NCI-H1417 (cell line): ENCODE measurements at places on chromosomes 3 and 15.

GRCh38 chr15:87487484-87487883, 769.1 kb downstream of the NTRK3 start:
- DNase-seq = no peak

- DNase-seq = no peak
These were observed 119.6 kb downstream of the UACA start for GRCh38 chr15:70643783-70644125.

- no peak for DNase-seq
These were observed 861.7 kb upstream of the NR2F2 start for GRCh38 chr15:95468820-95469219.

DNA sequence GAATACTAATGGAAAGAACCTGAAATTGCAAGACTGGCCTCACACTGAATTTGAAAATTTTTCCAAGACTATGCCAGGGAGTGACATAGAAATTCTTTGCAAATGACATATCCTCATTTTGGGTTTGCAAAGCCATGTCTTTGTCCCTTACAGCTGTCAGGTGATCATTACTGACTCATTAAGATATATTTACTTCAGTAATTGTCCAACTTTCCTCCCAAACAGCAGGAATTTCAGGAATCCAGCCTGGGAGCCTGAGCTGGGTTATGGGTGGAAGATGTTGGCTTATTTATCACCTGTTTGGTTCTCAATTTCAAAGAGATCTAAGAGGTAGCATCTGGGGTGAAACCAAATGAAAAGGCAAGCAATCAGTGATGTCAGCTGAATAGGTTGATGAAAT, 111.6 kb upstream of the ACP3 start:
- no peak for DNase-seq

DNA sequence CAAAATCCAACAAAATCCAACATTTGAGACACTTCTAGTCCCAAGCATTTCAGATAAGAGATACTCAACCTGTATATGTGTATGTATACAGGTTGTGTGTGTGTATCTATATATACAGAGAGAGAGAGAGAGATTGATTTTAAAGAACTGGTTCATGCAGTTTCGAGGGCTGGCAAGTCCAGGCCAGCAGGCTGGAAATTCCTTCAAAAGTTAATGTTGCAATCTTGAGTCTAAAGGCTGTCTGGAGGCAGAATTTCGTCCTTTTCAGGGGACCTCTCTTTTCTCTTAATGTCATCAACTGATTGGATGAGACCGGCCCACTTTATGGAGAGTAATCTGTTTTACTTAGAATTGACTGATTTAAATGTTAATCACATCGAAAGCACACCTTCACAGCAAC, 199.6 kb upstream of the IL12A start:
- no peak for DNase-seq

- DNase-seq = no peak
These were observed 385.9 kb upstream of the BCHE start for GRCh38 chr3:166223120-166223519.

DNA sequence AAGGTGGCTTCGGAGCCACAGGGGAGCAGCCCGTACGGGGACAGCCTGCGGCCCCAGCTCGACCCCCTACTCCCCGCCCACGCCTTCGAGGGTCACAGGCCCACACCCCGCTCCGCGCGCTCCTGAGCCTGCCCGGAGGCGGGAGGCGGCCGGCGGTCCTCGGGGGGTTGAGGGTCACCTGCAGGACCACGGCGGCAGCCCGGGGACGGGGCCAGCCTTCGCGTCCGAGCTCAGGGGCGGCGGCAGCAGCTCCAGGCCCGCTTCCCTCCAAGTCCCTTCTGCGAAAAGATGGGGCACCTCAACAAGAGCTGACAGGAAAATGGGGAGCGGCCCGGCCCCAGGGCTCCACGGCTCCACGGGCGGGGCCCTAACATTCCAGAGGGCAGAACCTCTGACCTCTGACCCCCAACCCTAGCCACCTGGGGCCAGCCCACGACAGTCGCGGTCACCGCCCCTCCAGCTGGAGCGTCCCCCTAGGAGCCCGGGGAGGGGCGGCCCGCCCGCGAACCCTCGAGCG, 428 bp downstream of the LYSMD4 start:
- no peak for DNase-seq

GRCh38 chr3:194462936-194463335, 23.9 kb downstream of the ATP13A3 start:
- DNase-seq = no peak

GRCh38 chr3:11820531-11821041, 26.1 kb downstream of the TAMM41 start:
- no peak for DNase-seq

DNA sequence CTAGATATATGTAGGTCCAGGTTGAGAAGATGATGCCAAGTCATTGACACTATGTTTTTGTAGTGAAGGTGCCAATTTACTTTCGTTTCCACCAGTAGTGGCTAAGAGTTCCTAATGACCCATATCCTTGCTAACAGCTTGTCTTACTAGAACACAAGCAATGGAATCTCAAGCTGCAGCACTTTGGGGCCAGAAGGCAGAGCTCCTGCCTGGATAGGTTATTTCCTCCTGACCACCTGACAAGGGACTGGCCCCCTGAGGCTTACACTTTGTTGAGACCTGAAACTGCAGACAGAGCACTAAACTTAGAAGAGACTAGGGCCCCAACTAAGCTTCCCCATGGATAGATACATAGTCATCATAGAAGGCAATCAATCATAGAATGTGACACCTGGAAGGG, 11.7 kb downstream of the ONECUT1 start:
- peak; percentile 1 for DNase-seq

GRCh38 chr15:84981711-84982300, at the start of gene PDE8A:
PDE8A (plus strand) TSS chr15:84981856; CDS start chr15:84982163, 307 bp downstream.
- peak; percentile 89 for DNase-seq

DNA sequence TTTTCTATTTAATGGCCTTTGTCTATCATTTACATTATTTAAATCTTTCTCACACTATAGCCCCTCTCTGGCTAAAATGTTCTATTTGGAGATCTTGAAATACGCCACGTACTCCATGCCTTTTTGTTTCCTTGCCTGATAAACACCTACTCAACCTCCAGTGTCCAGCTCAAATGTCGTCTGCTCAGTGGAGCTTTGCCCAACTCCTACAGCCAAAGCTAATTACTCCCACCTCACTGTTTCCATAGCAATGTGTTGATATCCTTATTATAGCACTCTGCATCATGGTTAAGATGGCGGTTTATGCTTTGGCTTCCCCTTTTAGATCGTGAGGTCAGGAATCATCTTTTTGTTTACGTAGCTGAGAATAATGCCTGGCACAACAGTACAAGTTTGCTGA, 55.9 kb downstream of the NGLY1 start:
- DNase-seq = peak; percentile 24

DNA sequence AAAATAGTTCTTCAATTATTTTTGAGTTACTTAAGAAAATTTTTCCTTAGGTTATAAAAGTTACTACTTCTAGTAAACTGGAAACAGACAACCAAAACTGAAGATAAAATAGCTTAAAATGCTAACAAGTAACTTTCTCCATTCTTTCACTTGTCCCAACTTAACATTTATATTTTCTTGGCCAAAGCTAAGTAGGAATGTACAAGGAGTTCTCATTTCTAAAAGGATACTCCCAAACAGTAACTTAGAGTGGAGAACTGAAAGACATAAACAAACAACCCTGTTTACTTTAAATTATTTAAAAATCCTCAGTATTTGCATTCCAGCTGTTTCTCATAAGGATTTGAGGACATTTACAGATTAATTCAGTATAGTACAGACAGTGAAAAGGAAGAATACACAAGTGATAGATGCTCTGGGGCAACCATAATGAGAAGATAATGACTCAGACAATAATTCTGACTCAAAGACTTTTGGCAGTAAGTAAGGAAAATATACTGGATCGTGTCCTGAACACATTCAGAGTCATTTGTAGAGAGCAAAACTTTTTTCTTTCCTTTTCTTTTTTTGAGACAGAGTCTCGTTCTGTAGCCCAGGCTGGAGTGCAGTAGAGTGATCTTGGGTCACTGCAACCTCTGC, 29.2 kb upstream of the ANXA2 start:
- no peak for DNase-seq

- peak; percentile 46 for DNase-seq
These were observed at the start of gene ADPRH for GRCh38 chr3:119579366-119580066. ADPRH (plus strand) TSS chr3:119579492; CDS start chr3:119582170, 2,678 bp downstream.

GRCh38 chr15:74433592-74434262, at the start of gene SEMA7A:
SEMA7A (minus strand) TSS chr15:74433958; CDS start chr15:74433918, 40 bp downstream.
- peak; percentile 90 for DNase-seq

DNA sequence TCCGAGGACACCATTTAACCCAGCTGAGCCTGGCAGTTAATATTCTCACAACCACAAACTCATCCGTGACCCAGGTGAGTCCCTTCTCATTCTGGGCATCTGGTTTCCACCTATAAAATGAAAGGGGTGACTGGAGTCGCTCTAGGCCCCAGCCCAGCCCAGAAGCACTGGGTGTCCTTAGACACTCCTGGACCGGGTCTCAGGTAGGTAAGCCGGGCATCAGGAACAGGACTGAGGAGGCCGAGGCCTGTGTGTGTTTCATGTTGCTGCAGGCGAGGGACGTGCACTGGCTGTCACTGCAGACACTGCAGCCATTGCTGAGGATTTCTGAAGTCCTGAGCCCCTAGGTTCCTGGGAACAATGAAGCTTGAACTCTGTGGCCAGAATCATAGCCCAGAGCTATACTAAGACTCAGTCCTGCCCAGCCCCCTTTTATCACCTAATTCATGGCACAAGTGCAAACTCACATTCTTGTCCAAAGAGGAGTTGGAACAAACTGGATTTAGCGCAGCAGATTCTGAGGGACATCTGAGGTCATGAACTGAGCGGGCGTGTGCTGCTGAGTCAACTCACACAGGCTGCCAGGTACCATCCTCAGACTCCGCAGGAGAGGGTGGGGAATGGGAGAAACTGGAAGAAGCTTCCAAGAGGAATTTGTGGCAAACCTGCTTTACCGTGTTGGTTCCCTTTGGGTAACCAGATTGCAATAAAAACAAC, 184.9 kb downstream of the FAM43A start:
- DNase-seq = peak; percentile 68

GRCh38 chr3:168249550-168250414, 154.1 kb upstream of the GOLIM4 start:
- peak; percentile 92 for DNase-seq

DNA sequence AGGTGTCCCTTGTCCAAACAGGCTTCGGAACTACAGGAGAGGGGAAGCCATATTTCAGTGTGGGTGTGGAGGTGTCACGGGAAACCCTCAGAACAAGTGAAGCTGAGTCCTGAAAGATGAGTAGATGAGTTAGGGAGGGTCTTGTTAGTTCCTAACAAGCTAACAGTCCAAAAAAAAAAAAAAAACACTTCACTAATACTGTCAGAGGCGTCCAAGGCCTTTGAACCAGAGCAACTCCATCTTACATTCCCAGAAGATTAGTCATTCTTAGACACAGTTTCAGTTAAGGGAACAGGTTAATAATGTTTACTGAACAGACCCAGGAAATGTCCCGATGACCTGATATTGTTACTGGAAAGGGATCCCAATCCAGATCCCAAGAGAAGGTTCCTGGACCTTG, 7.0 kb upstream of the ATP8B4 start:
- no peak for DNase-seq

- DNase-seq = no peak
These were observed 1.9 kb upstream of the PSMA4 start for GRCh38 chr15:78538358-78538757.

DNA sequence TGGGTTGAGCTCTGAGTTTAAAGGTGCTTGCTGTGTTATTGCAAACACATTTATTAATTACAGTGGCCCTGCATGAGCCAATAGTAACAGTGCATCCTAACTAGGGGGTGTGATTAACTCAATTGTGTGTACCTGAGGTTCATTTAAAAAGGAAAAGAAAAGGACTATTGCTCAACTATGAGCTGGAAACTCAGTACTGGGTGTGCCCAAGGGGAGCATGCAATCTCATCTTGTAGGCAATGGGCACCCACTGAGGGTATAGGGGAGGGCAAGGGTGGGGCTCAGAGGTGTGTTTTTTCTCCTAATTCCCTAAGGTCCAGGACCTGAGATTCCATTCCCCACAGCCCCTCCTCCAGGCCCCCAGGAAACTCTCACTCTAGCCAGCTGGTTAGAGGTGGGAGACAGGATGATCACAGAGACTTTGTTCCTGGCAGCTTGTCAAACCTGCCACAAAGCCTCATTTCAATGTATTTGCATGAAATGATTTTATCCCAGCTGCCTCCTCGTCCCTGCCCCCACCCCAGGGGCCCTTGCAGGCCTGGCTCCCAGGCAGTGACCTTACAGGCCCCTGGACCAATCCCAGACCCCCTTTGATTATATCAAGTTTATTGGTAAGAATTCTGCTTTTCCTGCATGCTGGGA, 220.7 kb downstream of the TBC1D2B start:
- no peak for DNase-seq

GRCh38 chr3:120299403-120299802, 14.4 kb upstream of the GPR156 start:
- no peak for DNase-seq

DNA sequence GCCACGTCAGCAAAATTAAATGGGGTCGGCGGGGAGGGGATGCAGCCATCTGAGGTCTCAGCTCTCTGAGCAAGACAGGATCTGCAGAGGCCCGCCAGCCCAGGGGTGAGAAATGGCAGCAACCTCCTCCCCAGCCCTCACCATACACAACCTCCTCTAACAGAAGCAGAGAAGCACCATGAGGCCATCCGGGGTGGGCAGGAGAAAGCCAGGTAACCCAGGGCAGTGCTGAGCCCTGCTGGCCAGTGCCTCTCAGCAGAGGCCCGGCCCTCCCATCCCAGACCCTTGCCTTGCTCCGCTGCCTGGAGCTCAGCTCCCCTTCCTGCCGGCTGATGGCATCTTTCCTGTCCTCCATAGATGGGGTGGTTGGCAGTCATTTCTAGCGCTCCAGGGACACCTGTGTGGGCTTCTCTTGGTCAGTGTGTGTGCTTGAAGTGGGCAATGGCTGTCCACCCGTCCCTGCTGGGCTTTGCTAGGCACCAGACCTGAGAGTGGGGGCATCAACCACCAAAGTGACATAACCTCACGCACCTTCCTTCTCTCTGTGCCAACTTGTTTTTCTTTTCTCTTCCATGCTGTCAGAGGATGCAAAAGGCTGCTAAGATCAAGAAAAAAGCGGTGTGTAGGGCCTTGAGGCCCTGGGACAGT, 175.8 kb downstream of the NSMCE3 start:
- DNase-seq = no peak

GRCh38 chr3:36319680-36320079, 60.6 kb upstream of the STAC start:
- DNase-seq = no peak

DNA sequence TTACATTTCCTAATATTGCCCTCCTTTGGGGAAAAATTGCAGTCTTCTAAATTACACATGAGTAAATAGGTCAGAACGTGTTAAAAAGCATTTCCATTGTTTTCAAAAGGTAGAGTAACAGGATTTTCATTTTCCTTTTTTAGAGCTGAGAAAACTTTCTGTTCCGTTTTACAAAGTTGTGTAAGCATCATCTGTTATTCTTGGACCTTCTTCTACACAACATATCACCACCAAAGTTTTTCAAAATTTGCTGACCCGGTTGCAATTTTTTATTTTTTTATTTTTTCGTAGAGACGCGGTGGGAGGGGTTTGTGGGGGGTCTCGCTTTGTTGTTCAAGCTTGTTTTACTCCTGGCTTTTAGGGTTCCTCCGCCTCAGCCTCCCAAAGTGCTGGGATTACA, 1.1 kb downstream of the CCDC39 start:
- no peak for DNase-seq

- DNase-seq = no peak
These were observed 83.8 kb upstream of the SLC6A6 start for GRCh38 chr3:14318646-14319045.

GRCh38 chr3:151210676-151211381, 7.8 kb upstream of the GPR171 start:
- DNase-seq = no peak

- DNase-seq = no peak
These were observed 727.1 kb upstream of the NECTIN3 start for GRCh38 chr3:110344487-110344886.
